ENCODE measurements at places on chromosomes 12 and 14.

DNA sequence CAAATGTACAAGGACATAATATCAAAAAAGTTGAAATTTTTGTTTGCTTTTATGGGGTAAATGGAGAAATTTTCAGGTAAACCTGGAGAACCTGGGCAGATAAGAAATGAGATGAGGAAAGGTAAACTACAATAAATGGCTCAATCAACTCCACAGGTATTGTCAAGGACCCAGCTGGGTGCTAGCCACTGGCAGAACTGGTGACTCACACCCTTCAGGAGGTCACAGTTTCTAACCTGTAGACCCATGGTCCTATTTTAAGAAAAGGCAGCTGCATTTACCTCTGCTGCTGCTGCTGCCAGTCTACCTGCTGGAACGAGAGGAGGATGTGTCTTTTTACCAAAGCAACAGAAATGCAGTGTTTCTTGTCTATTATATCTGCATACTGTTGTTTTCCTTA lies 226.6 kb downstream of the ALG10B start:
- no peak for DNase-seq

DNA sequence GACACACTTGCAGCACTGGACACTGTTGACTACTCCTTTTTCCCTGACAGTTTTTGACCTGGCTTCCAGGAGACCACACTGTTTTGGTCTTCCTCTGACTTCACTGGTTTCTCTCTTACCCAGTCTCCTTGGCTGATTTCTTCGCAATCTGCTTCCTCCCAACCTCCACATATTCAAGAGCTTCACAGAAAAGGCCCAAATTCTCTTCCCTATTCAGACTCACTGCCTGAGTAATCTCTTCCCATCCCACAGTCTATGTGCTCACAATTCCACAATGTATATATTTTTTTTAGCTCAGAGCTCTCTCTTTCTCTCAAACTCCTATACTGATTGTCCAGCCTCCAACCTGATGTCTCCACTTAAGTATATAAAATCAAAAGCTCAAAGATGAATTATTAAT lies 115.4 kb downstream of the SINHCAF start:
- no peak for DNase-seq

- DNase-seq = no peak
Measured at GRCh38 chr12:120921637-120922036, 17.5 kb upstream of the SPPL3 start.

DNA sequence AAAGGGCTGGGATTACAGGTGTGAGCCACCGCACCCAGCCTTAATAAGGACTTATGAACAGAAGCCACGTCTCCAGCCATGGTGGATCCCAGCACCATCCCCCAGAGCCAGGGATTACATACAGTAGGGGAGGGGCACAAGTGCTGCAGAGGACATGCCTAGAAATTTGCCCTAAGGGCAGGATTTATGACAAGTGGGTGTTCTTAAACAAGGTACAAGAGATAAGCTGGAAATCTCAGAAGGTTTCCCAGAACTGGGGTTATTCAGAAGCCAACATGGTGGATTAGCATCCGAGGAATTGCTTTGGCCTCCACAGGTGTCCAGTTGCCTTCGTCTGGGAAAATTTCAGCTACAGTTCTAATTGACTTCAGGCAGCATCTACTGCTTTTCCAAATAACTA lies 114.4 kb upstream of the EGLN3 start:
- no peak for DNase-seq

DNA sequence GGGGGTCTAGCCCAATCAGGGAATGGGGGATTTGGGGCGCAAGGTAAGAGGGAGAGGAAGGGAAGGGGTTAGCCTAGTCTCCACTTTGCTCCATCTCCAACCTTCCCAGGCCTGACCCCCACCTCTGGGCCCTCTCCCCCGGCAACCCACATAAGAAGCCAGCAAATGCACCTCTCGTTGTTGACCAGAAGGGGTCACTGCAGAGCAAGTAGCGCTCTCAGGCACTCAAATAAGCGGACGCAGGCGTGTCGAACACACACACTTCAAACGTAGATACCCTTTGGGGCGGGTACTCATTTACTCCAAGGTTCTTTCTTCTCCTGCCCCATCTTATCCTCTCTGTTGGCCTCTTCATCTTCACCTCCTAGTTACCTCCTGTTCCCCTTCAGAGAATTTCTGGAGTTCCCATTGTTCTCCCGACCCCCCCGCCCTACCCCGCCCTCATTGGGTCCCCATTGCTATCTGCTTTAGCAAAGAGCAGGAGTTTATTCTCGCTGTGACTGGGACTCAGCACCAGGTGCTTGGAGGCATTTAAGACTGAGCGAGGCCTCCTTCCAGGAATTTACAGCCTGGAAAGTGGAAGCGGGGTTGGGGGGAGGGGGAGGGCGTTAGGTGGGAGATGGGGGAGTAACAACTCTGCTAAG lies 1.5 kb upstream of the SRRM4 start:
- no peak for DNase-seq

GRCh38 chr12:6167327-6168280 lies 32.6 kb upstream of the CD9 start:
- peak; percentile 5 for DNase-seq

DNA sequence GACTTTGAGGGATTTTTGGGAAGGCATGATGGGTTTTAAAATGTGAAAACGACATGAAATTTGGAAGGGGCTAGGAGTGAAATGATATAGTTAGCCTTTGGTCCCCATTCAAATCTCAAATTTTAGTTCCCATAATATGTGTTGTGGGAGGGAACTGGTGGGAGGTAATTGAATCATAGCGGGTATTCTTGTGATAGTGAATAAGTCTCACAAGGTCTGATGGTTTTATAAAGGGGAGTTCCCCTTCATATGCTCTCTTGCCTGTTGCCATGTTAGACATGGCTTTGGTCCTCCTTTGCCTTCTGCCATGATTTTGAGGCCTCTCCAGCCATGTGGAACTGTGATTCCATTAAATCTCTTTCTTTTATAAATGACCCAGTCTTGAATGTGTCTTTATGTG lies 72.8 kb downstream of the SLC16A7 start:
- no peak for DNase-seq
